Memory B cell (primary cell): ENCODE measurements at places on chromosomes 6 and 20.

GRCh38 chr20:16145919-16146318 is 427.3 kb downstream of the KIF16B start:
- DNase-seq: no peak

- no peak for DNase-seq
Measured at GRCh38 chr6:14824060-14824459, 421.8 kb upstream of the JARID2 start.

- DNase-seq: no peak
Measured at GRCh38 chr20:4794846-4795245, 73.1 kb downstream of the PRND start.

DNA sequence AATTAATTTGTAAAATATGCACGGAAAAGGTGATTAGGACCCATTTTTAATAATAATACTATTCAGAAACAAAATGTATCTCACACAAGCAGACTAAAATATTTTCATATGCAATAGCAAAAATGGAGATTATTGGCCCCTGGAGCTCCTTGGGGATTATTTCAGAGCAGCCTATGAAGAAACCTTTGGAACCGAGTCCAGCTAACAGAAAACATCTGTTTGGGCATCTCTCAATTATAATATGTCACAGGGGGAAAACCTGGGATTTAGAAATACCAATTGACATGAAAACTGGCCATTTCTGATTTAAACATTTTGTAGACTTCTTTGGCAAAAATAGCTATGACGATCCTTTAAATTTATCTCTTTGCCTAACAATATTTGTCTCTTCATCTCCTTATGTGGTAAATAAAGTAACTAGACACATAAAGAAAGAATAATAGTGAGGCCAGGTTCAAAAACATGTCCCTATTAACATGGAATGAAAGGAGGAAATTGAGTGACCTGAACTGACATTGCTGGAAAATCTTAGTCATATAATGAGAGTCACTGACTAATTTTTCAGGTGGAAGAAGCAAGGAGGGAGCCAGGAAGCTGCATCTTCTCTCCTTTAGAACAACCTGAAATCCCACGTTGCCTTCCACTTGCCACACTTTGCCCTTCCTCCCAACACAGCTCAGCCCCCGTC is 199.0 kb downstream of the SOD2 start:
- no peak for DNase-seq

GRCh38 chr6:127582777-127583462 is 5.9 kb downstream of the C6orf58 start:
- no peak for DNase-seq

- no peak for DNase-seq
Measured at GRCh38 chr6:145289573-145289972, 445.7 kb downstream of the EPM2A start.

- DNase-seq: peak; percentile 88
Measured at GRCh38 chr6:35736253-35736894, 458 bp upstream of the ARMC12 start.

- DNase-seq: no peak
Measured at GRCh38 chr6:77397561-77397960, 65.7 kb downstream of the HTR1B start.

DNA sequence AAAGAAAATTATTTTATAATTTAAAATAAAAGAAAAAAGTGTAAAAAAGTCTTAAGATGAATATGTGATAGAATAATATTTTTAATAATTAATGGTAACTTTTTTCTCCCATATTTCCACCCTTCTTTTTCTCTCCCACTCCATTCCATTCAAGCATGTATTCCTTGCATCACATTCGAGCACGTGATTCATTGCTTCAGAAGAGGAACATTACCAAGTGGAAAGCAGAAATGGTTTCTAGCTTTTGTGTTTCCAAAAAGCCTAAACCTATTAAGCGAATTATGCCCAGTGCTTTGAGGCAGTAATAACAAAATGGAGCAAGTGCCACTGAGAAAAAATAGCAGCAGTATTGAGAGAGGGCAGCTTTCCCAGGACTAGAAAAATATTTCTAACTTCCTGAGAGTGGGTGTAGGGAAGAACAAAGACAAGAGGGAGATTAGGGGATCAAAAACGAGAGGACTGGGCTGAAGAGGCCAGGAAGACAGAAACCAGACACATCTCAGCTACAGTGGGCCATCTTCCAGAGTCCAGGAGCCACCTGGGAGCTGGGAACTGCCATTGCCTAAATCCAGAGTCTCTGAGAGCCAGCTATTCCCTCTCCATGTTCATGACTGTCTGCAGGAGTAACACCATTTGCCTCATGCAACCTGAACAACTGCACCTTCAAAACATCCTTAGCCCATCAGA is 15.0 kb upstream of the AKIRIN2 start:
- no peak for DNase-seq

DNA sequence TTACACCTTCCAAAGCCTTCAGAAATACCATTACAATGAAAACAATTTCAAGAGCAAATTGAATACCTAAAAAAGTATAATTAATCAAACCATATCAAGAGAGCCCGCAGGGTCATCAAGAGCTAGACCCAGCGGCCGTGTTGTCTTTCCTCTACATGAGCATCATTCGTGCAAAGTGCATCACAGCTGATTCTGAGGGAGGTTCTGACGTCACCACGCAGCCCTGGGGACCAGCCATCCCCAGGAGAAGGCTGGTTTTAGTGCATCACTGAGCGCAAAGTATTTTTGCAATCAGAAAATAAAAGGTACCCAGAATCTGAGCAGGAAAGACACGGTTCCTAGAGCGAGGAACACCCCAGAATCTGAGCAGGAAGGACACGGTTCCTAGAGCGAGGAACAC is 371.4 kb downstream of the CDH4 start:
- DNase-seq: no peak

DNA sequence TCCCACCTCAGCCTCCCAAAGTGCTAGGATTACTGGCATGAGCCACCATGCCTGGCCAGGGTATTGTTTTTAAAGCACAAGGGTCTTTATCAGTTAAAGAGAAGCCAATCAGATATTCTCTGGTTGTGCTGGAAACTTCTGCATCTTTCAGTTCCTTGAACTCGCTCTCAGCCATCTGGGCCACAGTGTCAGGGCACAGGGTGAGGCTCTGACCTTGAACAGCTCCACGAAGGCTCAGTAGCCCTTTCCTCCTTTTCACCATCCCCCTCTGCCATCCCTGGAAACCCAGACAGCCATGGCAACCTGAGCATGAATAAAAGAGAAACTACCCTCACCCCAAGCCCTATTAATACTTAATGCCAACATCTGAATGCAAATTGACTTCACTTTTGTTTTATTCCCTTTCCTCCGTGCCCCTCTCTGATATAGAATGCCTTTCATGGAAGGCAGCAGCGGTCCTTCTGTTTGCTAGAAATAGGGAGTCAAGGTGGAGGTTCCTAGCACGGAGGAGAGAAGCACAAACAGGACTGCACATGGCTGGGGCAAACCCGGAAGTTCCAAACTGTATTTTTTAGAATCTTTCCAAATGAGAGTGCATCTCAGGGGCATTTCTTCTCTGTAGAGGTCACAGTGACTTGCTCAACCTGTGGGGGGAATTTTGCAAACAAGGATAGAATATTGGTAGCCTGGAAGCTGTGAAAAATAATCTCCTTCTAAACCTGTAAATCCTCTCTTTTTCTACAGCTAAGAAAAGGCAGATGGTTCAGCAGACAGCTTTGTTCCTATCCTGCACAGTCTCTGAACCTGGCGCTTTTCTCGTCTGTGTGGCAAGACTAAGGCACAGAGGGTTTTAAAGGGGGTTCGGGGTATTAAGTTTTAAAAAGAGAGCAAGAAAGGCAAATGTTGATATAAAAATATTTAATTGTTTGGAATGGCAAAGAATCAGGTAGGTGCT is 176.4 kb upstream of the RREB1 start:
- no peak for DNase-seq

- DNase-seq: no peak
Measured at GRCh38 chr20:61521687-61522420, 269.8 kb downstream of the CDH4 start.

- no peak for DNase-seq
Measured at GRCh38 chr6:132122871-132123270, 171.7 kb upstream of the CCN2 start.

GRCh38 chr6:75986935-75987334 is 85.5 kb downstream of the IMPG1 start:
- DNase-seq: no peak

- no peak for DNase-seq
Measured at GRCh38 chr6:44122801-44123200, 4.5 kb downstream of the MRPL14 start.

DNA sequence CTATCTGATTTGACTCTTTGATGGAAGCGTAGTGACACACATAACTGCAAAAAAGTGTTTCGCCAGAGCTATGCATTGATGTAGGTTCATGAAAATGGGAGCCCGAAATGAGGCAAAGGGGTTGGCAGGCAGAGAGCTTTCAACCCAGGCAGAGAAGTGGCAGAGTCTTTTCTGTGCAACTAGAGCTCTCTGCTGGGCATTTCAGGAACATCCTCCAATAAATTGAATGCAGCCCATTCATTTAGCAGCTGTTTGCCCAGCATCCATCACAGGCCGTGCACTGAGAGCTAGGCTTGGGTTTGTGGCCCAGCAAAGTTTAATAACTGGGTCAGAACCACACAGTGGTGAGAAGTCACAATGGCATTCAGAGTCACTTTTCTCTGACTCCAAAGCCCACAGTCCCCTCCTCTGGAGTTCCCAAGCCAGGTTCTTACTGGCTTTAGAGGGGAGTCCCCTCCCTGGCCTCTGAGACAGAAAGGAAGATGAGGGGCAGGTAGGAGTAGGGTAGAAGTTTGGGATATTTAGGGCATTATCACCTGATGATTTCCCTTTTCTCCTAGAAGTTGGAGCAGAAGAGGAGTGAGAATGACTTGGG is 31.8 kb upstream of the ELMO2 start:
- DNase-seq: no peak

DNA sequence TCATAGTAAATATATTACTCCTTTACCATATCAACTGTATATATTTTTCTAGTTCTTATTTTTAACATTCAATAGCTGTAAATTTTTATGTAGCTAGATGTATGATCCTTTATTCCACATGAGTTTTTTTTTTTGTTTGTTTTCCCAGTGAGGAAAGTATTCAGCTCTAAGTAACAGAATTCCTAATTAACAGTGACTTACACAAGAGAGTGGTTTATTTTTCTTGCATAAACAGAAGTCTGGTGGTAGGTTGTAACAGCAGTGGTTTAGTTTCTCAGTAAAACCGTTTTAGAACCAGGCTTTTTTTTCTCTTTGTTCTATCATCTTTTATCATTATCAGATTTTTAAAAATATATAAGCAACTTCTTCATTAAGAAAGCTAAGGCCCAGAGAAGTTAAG is 116.9 kb upstream of the FLRT3 start:
- DNase-seq: no peak

GRCh38 chr6:38867726-38868125 is 152.6 kb downstream of the DNAH8 start:
- DNase-seq: no peak

DNA sequence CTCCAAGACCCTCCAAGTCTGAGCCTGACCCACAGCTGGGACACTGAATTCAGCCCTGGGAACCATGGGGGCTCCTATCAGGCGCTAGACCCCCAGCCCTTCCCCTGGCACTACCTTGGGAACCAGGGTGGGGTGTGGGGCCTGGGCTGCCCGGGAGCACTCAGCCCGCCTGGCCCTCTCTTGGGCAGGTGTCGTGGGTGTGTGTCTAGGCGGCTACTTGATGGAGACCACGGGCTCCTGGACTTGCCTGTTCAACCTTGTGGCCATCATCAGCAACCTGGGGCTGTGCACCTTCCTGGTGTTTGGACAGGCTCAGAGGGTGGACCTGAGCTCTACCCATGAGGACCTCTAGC is 14.6 kb downstream of the SLC17A9 start:
- no peak for DNase-seq

DNA sequence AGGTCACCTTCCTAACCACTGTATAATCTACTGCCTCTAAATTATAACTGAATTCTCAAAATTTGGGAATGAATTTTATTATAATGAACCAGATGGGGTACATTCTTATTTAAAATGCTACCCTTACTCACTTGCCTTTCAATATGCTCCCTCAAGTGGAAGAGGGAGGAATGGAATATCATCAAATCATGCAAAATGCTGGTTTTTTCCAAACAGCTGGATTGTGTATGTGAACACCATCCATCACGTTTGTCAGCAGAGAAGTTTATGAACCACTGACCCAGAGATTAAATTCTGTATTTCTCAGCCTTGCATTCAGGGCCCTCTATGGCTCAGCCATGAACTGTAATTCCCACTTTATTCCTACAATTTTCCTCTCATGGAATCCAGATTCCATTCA is 40.5 kb downstream of the CBLN4 start:
- no peak for DNase-seq

- DNase-seq: no peak
Measured at GRCh38 chr6:143529095-143529494, 17.6 kb upstream of the FUCA2 start.

DNA sequence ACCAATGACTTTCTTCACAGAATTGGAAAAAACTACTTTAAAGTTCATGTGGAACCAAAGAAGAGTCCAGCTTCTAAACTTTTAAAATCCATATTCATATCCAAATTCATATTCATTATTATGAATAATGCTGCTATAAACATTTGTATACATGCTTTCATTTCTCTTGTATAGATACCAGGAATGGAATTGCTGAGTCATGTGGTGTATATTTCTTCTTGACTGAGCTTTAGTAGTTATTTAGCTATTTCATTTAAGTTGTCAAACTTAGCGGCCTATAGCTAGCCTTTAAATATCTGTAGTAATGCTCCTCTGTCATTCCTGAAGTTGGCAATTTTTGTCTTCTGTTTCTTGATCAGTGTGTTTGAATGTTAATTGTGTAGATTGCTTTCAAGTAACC is 19.8 kb upstream of the SMIM28 start:
- DNase-seq: no peak

DNA sequence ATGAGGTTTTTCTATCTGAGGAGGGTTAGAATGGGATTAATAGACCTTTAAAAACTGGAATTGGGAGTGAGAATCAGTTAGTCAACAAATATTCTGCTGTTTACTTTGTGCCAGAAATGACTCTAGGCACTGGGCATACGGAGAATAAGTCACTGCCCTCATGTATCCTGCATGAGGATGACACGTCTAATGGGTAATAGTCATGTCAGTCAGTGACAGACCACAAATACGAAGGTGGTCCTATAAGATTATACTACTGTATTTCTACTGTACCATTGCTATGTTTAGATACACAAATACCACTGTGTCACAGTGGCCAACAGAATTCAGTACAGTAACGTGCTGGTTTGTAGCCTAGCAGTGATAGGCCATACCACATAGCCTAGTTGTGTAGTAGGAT is 30.7 kb downstream of the ZFAND3 start:
- DNase-seq: no peak

DNA sequence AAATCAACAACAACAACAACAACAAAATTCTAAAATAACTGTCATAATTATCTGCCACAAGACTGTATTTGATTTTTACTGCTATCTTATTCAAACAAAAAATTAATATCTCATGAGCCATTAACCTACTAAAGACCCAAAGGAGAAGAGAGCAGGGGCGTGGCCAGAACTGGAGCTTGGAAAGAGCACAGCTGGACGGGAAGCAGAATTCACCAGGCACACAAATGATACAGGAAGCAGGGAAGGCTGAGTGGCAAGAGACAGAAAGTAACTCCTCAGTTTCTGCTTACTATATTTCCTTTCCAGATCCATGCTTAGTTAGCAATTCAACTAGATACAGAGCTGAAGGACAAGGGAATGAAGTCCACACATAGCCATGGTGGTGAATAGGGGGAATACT is 54.4 kb downstream of the FKBP5 start:
- no peak for DNase-seq
